WERI-Rb-1 (cell line): ENCODE measurements at places on chromosomes 6 and 20.

- no peak for DNase-seq
These were observed 14.5 kb downstream of the CD109 start for GRCh38 chr6:73710470-73710869.

DNA sequence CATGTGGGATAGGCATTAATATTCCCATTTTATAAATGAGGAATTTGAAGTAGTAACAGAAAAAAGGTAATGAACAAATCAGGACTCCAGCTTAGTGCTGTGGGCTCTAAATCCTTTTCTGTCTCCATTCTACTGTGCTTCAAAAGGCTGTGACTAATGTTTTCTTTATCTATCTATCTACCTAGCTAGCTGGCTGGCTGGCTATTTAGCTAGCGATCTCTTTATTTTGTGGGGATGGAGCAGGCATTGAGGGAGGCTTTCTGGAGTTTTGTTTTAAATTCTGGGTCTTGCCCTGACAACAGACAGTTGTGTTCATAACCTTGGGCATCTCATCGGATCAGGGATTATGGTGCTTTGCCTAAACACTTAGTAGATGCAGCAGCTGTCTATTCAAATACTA, 139.2 kb downstream of the SOX4 start:
- DNase-seq: peak; percentile 29

DNA sequence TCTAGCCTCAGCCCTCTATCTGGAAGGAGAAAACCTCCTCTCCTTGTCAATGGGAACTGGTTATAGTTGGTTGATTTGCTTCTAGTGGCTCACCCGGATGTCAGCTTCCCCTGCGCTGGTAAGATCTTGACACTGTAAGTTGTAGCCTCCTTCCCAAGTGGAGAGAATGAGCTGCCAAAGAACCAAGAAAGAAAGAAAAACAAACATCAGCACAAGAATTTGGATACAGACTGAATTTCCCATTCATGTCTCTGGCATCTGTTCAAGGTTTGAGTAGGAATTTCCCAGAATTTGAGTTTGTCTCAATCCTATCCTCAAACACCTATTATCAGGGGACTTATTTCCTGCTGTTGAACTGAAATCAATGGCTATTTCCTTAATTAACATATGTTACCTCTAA, 44.1 kb downstream of the ELOVL2 start:
- no peak for DNase-seq

GRCh38 chr20:1555952-1556351, 1.6 kb downstream of the SIRPD start:
- DNase-seq: no peak

GRCh38 chr6:16244869-16245451, 6.6 kb downstream of the GMPR start:
- no peak for DNase-seq

DNA sequence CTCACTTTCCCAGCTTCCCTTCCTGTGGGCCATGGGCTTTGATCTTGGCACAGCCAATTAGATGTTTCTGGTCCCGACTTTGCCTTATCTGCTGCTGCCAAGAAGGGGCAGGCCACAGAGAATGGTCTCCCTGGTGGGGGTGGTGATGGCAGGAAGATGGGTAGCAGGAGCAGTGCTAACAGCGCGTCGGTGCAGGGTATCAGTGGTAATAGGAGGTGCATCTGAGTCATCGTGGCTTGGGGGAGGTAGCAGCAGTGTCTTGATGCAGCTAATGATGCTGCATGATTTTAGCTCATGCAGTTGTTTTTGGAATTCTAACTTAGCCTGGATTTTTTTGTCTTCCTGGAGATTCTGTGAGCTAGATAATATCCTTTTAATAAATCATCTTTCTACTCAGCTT, 18.9 kb upstream of the MAS1 start:
- no peak for DNase-seq

DNA sequence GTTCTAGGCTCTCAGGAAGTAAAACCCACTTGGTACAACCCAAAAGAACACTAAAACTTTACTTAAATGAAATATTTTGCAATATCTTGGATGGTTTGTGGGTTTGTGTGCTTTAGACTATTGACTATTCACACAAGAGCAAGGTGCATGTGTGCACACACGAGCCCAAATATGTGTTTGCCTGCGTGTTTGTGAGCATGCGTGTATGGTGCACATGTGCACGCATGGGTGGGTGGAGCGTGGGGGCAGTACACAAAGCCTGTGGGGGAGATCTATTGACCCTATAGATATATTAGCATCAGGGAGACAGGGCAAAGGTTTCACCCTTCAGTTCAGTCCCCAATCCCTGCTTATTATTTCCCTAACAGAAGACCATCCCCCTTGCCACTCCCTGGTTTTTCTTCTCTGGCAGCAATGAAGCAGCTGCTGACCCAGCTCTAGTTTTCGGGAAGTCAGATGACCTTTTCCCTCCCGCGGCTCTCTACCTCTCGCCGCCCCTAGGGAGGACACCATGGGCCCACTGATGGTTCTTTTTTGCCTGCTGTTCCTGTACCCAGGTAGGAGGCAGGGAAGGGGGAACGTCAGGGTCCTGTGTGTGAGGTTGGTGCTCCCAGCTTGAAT, at the start of gene C2:
Gene C2, plus strand, starts transcription at position 476 of the 621 bp plus-strand sequence. Its CDS starts 36 bp downstream, at position 512.
- DNase-seq: no peak

GRCh38 chr6:2171728-2172127, 73.7 kb downstream of the GMDS start:
- no peak for DNase-seq

DNA sequence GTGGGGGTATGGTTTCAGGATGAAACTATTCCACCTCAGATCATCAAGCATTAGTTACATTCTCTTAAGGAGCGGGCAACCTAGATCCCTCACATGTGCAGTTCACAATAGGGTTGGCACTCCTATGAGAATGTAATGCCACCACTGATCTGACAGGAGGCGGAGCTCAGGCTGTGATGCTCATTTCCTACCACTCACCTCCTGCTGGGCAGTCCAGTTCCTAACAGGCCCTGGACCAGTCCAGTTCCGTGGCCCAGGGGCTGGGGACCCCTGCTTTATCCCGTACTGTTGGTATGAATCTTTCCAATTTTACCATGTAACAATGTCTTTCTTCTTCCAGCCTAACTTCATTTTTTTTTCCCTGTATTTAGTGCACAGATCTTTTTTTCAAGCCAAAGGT, 94.9 kb downstream of the OGFRL1 start:
- DNase-seq: peak; percentile 17

GRCh38 chr6:108653949-108654348, 93.2 kb downstream of the FOXO3 start:
- DNase-seq: no peak

DNA sequence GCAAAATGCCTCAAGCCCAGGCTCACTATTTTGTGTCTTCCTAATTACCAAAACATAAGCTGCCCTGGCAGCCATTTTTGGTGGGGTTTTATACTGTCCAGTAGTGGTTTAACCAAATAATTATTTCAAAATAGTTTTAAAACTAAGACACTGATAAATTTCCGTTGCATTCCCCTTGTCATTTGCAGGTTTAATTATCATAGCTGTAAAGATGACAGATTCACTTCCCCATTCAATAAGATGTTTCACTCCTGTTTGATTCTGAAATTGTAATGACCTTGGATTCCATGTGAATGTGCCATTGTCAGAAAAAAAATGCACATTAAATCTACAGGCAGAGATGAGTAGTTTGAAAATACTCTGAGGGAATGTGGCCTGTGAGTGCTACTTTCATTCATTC, 172.0 kb downstream of the COL9A1 start:
- no peak for DNase-seq

- DNase-seq: no peak
These were observed 141.5 kb downstream of the KLHL32 start for GRCh38 chr6:97066056-97066455.

DNA sequence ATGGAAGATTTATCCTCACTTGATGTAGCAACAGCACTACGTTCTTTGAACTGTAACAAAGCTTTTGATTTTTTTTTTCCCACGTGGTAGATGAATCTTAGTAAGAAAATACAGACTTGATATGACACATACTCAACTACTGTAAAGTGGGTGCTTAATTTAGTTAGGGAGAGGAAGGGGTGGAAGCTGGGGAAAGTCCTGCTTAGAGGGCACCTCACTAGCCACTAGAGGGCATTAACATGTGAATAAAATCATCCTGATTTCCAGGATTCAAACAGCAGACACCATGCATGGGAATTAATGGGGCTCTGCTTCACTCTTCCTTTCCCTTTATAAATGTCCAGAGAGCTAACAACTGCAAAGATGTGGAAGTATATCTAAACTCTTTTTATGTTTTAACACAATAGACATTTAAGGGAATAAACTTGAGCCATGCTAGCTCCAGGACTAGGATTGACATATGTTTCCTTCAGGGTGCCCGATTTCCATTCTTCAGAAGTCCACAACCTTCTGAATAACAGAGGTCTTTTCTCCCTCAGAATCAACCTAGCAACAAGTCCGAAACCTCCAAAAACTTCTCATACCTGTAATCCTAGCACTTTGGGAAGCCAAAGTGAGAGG, 250.1 kb downstream of the ATXN1 start:
- DNase-seq: peak; percentile 33

DNA sequence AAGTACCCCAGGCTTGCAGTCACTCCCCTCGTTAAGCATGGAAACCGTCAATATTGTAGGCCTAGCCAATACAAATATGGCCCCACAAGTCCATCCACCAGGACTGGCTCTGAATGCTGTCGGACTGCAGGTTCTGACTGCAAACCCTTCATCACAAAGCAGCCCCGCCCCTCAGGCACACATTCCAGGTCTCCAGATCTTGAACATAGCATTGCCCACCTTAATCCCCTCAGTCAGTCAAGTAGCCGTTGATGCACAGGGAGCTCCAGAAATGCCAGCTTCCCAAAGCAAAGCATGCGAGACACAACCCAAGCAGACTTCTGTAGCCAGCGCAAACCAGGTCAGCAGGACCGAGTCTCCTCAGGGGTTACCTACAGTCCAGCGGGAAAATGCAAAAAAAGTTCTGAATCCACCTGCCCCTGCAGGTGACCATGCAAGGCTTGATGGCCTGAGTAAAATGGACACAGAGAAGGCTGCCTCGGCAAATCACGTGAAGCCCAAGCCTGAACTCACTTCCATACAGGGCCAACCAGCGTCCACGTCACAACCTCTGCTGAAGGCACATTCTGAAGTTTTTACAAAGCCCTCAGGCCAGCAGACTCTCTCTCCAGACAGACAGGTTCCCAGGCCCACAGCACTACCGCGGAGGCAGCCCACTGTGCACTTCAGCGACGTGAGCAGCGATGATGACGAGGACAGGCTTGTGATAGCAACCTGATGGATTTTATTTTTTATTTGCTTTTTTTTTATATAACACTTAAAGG, 126.2 kb upstream of the EDN1 start:
- DNase-seq: no peak

DNA sequence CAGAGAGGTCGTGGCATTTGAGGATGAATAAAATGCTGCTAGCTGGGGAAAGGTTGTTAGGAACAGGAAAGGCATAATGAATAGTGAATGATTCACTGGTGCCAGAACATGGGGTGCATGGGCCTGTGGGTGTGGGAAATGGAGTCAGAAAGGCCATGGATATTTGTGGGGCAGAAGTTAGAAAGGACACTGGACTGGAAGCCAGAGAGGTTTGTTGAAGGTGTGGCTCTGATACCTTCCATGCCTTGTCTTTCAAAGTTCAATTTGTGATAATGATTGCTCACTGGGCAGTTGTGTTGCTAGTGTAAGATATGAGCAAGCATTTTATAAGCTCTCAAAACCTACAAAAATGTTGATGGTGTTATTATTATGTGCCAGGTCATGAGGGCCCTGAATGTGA, 32.7 kb downstream of the LRRC1 start:
- no peak for DNase-seq

DNA sequence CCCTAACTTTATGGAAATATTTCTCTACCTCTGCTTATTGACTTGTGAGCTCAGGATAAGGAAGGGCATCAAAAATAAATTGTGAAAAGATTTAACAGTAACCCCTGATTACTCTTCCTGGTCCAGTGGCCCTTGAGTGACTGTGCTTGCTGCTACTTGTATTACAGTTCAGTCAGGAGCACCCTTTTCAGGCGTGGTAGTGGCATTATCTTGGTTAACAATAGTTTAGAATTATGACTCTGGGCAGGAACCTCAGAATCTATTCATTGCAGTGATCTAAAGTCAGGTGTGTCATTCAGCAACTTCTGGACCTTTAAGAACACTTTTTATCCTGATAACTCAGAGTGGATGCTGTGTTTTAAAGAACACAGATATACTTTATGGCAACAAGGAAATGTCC, 43.4 kb downstream of the FAM135A start:
- DNase-seq: no peak

- no peak for DNase-seq
These were observed 117.7 kb upstream of the BACH2 start for GRCh38 chr6:90414352-90414751.

DNA sequence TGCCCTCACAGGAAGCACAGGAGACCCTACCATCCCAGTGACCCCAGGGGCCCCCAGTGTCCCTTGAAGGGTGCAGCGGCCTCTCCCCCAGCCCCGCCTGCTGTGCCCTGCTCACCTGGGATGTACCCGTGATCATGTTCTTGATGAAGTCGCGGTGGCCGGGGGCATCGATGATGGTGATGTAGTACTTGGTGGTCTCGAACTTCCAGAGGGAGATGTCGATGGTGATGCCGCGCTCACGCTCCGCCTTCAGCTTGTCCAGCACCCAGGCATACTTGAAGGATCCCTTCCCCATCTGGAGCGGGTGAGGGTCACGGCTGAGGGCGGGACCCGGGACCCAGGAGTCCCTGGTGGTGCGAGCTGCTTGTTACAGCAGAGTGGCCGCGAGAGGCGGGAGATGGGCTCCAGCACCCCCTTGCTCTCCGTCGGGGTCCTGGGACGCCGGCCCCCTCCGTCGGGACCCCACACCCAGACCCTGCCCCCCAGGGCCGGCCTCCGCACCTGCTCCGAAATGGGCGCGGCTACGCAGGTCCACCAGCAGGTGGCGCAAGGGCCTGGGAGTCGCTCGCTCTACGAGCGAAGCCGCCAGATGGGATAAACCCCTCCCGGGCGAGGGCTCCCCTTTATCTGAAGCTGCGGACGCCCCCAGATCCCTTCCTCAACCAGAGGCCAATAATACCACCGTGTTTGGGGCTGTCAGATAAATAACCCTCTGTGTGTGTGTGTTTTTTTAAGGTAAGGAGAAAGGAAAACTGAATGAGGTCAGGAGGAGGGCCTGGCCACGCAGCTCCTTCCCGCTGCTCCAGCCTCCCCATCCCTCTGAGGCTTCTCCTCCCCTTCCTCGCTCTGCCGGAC, 2.9 kb downstream of the EEF1A2 start:
- peak; percentile 77 for DNase-seq

GRCh38 chr6:50608421-50608820, 104.9 kb upstream of the TFAP2D start:
- no peak for DNase-seq

DNA sequence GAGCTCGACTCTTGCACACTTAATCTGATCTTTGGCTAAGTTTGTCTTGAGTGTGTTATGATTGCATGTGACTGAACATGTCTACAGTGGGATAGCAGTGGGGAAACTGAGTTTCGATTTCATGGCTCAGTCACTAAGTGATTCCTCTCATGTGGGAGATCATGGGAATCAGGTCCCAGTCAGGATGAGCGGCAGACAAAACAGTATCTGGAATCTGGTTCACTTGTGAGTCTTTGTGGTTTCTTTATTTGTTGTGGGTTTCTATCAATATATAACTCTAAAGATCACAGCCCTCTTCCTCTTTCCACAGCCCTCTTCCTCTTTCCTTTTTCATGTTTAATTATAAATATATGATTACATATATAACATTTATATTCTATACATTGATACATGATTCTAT, 4.0 kb downstream of the RPP21 start:
- no peak for DNase-seq

- no peak for DNase-seq
These were observed 226.1 kb upstream of the RREB1 start for GRCh38 chr6:6881438-6882225.
